ENCODE measurements at places on chromosomes 4 and X.

DNA sequence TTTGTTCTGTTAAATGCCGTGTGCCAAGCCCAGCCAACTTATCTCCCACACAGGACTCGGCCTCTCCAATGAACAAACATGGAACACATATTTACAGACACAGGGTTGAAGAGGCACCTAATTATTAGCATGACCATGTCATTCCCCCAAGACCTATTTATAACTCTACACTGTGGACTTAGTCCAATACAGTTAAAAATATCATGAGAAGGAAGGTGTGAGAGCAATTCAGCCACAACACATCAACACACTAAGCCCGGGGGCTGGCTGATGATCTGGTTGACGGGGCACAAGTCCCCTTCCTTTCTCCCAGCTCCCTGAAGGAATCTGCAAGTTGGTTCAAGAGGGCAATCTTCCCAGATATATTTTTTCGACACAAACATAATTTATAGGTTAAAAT, 28.1 kb downstream of the MANBA start:
- no peak for DNase-seq

- no peak for DNase-seq
These were observed 171.4 kb downstream of the ARHGEF9 start for GRCh38 chrX:63613531-63614028.

GRCh38 chr4:40003986-40004385, 26.3 kb upstream of the PDS5A start:
- DNase-seq: no peak

GRCh38 chr4:143282211-143282707, 54.4 kb upstream of the GAB1 start:
- no peak for DNase-seq

DNA sequence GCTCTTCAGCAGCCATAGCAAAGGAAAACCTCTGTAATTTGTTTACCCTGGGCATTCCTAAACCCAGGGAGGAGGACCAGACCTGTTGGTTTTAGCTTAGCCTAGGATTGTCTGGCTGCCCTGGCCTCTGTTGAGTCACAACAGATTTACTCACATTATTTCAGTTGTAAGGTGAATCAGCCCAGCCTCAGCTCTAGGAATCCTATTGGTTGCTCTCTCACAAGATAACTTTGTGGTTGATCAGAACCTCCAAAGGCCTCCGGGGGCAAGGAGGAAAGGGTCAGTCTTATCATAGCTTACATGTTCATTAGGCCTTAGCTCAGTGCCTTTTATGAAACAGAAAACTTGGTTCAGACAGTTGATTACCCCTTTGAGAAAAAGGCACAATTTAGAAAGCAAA, 41.0 kb downstream of the PDK3 start:
- no peak for DNase-seq

DNA sequence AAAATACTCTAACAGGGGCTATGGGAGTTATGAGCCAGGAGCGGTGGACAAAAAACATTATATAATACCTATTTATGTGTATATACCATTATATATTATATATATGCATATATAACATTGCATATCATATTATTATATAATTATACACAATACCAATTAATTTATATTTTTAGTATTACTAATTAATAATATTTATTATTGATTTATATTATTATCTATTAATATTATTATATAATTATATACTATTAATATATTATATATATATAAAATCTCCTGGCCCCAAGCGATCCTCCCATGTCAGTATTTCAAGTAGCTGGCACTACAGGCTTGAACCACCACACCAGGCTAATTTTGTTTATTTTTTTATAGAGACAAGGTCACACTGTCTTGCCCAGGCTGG, 73.8 kb upstream of the JADE1 start:
- no peak for DNase-seq

- DNase-seq: no peak
These were observed 1.5 kb upstream of the DDX3X start for GRCh38 chrX:41332408-41333002.

- no peak for DNase-seq
These were observed 23.5 kb downstream of the FMR1 start for GRCh38 chrX:147935156-147935758.

- no peak for DNase-seq
These were observed 40.3 kb downstream of the SLC4A4 start for GRCh38 chr4:71379126-71379525.

DNA sequence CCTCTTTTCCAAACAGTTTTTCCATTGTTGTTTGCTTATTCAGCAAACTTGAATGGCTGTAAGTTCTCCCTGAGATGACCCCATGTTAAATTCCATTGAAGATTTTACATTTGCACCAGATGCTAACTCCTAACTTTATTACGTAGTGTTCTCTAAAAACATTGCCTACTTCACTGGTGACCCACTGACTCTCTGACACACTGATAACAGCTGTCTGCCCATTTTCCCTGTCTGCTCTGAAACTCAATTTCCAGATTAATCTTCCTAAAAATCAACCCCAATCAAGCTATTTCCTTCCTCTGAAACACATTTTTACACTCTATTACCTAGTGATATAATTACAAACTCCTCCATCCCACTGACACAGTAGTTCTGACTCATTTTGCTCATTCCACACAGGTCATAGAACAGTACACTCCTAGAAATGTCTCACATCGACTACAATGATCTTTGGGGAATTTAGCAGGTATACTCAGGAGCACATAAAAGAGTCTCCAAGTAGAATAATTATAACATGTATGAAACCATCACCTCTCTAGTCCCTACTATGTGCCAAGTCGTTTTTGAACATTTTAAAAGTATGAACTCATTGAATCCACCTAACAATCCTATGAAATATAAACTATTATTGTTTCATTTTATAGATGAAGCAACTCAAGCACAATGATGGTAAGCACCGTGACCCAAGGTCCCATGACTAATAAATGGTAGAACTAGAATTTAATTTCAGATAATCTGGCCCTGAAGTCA, 210.9 kb downstream of the SLIT2 start:
- DNase-seq: no peak

GRCh38 chrX:96445531-96446065, 239.0 kb upstream of the DIAPH2 start:
- no peak for DNase-seq

- DNase-seq: no peak
These were observed 91.4 kb downstream of the MAOA start for GRCh38 chrX:43747476-43747875.

- DNase-seq: no peak
These were observed 109.6 kb upstream of the GIMD1 start for GRCh38 chr4:106478152-106478551.

DNA sequence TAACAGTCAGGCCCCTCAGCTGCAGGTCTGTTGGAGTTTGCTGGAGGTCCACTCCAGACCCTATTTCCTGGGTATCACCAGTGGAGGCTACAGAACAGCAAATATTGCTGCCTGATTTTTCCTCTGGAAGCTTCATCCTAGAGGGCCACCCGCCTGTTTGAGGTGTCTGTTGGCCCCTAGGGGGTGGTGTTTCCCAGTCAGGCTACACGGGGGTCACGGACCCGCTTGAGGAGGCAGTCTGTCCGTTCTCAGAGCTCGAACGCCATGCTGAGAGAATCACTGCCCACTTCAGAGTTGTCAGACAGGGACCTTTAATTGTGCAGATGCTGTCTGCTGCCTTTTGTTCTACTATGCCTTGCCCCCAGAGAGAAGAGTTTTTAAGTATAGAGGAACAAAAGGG, 160.8 kb downstream of the DKK2 start:
- peak; percentile 9 for DNase-seq

GRCh38 chr4:155543126-155543765, 123.4 kb upstream of the GUCY1A1 start:
- no peak for DNase-seq

DNA sequence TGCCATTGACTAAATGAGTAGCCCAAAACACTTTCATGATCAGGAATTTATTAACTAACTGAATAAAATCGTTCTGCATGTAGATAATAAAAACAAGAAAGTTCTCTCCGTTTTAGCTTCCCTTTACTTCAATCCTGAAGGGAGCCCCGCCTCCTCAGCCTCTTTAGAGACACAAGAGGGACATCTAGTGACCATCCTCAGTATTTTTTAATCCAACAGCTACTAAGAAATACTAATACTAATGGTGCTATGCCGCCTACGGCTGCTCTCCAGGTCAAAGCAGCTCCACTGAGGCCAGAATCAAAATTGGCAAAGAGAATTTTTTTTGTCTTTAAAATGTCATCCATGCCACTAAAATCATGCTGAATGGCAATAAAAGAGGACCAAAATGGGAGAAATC, 3.2 kb upstream of the PCDH19 start:
- no peak for DNase-seq

DNA sequence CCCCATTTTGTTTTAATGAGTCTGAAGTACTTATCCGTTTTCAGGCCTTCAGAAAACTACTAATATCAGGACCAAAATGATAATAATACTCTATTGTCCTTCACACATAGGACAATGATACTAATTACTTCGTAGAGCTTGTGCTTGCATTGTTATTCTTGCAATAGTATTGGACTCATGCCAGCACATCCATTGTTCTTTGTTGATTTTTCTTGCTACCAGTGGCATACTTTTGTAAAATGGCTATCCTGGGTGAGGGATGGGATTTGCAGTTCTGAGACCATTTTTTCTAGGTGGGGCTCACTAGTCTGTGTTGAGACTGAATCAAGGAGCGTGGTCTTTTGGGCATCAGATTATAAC, 195.3 kb downstream of the MAML3 start:
- no peak for DNase-seq

DNA sequence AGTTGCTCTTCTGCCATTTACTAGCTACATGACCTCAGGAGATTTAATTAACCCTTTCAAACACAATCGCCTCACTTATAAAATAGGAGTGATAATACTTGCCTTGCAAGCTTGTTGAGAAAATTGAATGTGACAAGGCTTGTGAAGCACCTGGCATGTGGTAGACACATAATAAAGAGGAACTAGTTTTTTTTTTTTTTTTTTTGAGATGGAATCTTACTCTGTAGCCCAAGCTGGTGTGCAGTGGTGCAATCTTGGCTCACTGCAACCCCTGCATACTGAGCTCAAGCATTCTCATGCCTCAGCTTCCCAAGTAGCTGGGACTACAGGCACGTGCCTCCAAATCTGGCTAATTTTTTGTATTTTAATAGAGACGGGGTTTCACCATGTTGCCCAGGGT, 73.7 kb upstream of the STIM2 start:
- DNase-seq: no peak

DNA sequence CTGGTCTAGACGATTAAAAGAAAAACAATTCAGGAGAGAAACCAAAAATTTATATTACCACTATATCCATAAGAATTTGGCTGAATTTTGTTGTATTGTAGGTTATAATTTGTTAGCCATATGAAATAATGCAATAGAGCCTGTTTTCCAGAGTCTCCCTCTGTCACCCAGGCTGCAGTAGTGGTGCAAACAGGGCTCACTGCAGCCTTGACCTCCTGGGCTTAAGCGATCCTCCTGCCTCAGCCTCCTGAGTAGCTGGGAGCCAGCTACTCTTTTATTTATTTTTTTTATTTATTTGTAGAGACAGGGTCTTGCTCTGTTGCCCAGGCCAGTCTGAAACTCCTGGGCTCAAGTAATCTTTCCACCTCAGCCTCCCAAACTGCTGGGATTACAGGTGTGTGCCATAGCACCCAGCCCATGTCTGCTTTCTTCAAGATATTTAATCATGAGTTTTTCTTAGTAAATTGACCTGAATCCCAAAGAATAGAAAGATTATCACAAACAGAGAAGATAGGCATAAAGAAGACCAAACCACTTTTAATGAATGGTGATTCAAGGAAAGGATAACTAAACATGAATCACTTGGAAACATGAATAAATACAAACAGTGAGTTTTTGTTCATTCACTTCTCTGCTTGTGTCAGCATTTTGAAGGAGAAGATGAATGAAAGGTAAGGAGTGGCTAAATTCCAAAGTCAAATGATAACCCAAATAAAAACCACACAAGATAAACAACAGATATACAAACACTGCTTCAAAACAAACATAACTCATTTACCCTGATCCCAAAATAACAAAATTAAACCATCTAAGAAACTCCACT, 82.1 kb downstream of the PPP3CA start:
- no peak for DNase-seq

DNA sequence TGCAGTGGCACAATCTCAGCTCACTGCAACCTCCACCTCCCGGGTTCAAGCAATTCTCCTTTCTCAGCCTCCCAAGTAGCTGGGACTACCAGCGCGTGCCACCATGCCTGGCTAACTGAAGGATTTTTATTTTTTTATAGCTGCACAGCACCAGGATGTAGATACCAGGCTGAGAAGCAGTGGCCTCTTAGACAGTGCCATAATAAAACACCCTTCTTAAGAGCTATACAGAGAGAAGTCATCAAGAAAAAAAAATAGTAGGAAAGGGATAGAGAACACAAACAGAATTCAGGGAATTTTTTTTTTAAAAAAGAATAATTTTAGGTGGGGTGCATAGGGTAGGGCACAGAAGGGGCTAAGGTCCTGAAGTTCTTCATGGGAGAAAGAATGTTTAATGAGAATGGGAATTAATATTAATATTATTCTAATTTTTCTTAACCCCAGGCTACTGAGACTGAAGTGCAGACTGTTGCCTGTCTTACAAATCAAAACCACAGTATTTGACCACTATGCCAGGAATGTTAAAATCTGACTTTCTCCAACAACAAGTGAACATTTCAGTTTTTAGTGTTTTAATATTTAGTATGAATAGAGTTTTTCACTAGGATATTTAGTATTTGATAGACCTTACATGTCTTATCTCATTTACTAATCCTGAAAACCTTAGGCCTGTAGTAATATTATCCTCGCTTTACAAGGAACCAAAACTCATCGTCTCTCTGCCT, 146.7 kb downstream of the KCNIP4 start:
- DNase-seq: no peak

DNA sequence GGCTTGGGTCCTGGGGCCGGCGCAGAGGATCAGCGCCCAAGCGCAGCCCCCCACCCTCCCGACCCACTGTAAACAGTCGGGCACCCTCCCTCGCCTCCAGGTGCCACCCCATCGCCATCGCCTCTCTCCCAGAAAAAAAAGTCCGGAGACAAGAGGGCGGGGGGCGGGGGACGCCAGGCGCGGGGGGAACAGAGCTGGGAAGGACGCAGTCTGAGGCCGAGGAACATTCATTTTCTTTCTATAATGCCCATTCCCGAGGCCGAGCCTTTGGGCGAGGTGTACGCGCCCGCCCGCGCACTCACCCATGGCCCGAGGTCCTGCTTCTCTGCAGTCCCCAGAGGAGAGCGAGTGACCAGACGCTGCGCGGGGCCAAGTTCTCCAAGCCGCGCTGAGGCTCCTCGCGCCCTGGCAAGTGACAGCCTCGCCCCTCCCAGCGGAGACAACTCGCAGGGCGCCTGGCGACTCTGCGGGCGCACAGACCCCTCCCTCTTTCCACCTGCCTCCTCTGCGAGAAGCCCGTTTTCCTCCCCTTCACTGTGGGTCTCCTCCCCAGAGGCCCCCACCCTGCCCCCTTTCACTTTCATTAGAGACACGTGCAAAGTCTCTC, 63.5 kb upstream of the WDR17 start:
- DNase-seq: no peak

DNA sequence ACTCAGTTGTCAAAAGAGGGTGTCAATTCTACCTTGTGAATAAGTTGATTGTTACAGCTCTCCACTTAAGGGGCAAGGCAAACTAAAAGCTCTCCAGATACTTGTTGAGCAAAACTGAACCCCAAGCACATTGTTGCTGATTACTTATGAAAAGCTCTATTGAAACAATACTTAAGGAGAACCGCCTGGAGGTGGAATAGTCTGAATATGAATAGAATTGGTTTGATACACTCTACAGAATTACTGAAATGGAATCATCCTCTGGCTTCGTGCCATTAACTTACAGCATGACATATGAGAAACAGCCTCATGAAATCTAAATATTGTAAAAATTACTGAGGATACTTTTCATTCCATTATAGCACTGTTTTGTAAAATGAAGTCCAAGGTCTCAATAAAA, 127.0 kb upstream of the SH3RF1 start:
- DNase-seq: no peak

- no peak for DNase-seq
These were observed 102.7 kb upstream of the TBC1D9 start for GRCh38 chr4:140858897-140859296.
